ENCODE measurements at places on chromosomes 4 and X.

DNA sequence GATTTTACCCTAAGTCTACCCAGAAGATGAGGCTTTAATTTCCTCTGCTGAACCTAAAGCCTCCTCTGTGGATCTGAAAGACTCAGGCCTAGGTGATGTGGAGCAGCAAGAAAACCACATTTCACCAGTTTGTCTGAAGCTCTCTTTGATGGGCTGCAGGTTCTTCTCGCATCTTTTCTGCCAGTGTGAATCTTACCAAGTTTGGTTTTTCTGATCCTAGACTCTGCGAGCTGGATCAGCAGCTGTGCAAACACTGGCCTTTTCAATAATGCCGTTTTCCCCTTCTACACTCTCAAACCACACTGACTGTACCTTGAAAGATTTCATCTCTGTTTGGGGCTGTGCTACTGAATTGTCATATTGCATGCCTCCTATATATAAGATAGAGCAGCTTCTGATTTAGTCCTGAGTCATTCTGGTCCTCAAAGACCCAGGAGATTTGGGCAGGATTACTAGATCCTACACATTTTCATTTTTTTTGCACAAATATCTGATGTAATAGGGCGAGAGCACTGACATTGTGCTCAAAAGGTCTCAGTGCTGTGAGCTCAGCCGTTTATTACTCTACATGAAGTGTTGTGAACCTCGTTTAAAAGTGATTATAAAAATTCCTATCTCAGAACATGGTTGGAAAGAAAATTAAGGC lies 133.6 kb upstream of the FAM9C start:
- peak; percentile 7 for DNase-seq

- DNase-seq = peak; percentile 18
Observed at GRCh38 chrX:86148024-86148511, at the start of gene DACH2. Gene DACH2 (plus strand): TSS chrX:86148451.

DNA sequence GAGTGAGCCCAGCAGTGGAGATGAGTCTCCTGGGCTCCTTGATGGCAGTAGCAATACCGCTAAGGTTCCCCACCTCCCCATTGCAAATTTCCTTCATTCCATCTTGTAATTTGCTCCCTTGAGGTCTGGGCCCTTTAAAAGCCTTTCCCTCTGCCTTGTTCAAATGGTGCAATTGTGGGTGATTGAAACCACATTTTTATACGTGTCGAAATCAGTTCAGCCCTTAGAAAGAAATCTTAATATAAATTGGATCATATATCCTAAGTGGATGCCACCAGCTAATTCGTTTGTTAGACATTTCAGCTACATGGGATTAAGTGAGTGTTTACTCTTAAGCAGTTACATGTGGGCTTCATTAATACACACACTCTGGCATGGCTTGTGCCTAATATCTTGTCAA lies 68.6 kb downstream of the NHS start:
- DNase-seq = no peak

GRCh38 chr4:6887591-6888371 lies 21.8 kb upstream of the TBC1D14 start:
- DNase-seq = no peak

- DNase-seq = no peak
Observed at GRCh38 chr4:13733817-13734216, 106.3 kb upstream of the BOD1L1 start.
